ENCODE measurements at places on chromosomes 12 and 14.

GRCh38 chr14:105899071-105899641 lies 372.8 kb downstream of the TMEM121 start:
- DNase-seq: no peak

DNA sequence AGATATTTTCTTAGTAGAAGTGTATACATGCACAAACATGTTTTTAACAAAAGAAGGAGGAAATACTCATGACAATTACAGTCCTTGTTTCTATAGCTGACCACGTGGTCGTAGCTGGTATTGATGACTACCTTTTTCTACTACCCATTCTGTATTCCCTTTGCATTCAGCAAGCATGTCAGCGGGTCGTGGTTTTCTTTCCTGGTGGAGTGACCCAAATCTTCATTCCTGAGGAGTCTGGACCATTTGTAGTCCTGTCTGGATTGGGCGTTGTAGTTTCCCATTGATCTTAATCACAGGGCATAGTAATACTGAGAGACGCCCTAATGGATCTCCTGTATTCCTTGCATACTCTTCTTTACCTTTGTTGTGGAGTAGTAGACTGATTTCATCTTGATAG lies 472.1 kb upstream of the RGS6 start:
- no peak for DNase-seq

GRCh38 chr14:75010472-75011093 lies 7.9 kb downstream of the EIF2B2 start:
- DNase-seq: peak; percentile 86

DNA sequence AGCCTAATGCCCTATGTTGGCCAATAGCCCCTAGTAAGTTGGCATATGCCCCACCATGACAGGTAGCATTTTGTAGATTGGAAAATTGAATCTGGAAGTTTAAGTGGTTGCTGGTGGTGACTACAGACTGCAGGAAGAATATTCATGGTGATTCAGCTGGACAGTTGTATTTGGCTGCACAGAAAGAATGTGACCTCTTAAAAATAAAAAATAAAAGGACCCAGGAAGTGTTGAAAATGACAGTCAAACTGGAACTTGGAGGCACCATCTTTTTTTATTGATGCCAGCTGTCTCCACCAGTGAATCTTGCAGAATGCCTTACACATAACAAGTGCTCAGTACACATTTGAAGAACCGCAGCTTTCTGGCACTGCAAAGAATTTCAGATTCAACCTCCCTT lies 73.9 kb downstream of the PRMT8 start:
- DNase-seq: no peak

GRCh38 chr14:44154874-44155273 lies 352.2 kb downstream of the FSCB start:
- peak; percentile 76 for DNase-seq

GRCh38 chr12:30296486-30296885 lies 399.2 kb downstream of the IPO8 start:
- DNase-seq: no peak

- DNase-seq: no peak
Measured at GRCh38 chr12:103282124-103282523, 213.6 kb downstream of the C12orf42 start.

DNA sequence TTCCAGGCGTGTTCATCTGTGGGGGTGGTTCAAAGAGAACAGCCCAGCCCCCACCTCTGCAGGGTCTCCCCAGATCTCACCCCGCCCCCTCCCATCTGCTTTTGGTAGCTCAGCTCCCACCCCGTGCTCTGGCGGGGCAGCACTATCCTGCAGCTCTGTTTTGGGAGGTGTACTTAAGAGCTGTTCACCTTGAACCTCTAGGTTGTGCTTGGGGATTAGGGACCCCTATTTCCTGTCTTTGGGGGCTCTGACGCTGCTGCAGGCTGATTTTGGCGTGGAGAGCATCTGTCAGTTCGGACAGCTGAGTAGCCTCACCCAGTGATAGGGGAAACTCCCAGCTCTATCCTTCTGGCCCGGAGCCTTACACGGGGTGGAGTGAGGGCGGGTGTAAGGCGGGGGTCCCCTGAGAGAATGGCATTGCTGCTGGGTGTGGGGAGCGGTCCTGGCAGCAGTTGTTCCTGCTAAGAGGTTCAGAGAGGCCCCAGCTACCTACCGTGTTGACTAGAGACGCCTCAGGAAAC lies 765 bp downstream of the TMEM120B start:
- no peak for DNase-seq

- peak; percentile 72 for DNase-seq
Measured at GRCh38 chr14:37232907-37233481, 35.3 kb downstream of the MIPOL1 start.

DNA sequence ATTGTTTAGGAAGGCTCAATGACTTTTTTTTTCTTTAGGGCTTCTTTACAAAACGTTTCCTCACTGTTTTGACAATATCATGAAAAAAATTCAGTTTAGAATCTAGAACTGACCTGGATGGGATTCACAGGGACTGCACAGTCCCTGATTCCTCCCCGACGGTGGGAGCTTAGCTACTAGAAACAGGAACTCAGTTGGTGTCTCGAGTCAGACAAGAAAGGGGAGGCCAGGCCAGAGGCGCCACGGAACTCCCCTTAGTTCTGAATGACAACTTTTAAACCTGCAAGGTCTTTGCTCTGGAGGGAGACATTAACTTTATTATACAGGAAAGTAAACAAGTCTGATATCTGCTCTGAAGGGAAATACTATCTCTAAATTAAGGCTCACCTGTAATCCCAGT lies 45.4 kb upstream of the SRP54 start:
- no peak for DNase-seq

DNA sequence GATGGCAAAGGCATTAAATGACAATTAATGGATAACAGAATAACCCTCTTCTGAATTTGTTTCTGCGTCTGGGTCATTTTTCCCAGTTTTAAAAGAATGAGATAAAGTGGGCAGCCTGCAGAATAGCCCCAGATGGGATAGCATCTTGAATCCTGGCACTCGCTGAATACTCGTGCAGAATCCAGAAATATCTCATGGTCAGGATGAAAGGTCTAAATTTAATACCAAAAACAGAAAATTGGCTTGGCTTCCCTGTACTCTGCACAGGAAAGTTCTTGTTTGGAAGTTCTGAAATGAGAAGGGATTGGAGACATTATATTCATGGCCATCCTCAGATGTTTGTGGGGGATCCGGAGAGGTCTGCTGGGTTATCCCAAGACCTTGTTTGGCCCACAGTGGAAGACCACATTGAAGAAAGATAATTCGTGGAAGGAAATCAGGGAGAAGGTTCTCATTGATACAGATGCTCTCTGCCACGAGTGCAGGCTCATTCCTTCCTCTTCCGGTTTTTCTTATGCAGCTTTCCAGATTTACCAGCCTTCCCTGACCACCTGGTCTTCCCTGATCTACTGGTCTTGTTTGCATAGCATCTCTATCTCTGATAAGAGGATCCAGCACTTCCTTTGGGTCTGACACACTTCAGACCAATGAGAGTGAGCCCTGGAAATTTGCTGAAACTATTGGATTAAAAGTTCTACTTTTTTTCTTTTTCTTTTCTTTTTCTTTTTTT lies 6.0 kb upstream of the IFT81 start:
- DNase-seq: no peak

DNA sequence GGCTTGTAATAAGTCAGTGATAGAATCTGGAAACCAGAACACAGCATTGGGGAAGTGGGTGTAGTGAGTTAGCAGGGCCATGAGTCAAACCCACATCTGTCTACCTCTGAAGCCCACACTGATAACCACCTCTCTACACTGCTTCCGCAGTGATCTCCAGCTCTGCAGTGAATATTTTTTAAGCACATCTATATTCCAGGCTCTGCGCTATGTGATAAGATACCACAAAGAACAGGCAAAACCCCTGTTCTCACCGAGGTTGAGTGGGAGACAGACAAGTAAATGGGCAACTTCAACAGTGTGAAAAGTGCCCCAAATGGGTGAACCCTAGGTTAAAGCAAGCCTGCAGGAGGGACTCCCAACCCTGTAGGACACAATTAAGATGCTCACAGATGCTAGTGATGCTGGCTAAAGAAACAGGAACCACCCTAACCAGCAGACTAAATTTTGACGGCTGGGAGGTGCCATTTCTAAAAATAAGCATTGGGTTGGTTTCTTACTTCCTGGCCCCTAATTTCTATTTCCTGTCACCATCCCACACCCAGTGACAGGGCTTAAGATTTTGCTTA lies 375.0 kb downstream of the DPF3 start:
- no peak for DNase-seq

Measured in fibroblast of gingiva (primary cell).